ENCODE measurements at places on chromosomes 7 and 10.

DNA sequence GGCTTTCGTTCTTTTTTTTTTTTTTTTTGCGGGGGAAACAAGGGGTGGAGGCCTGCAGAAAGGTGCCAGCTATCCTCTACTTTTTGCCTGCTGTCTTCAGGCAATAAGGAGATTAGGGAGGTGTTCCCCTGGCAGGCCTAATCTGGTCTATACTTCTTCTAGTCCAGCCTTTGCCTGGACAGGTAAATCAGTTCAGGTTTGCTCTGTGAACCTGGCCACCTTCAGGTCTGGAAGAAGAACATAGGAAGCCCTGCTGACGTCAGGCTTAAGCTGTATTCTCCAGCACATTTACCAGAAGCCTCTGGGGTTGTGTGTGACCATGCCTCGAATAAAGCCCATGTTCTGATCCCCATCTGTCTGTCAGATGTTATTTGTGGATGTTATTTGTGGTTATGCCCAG, 115.4 kb downstream of the SDK1 start:
- DNase-seq: no peak

GRCh38 chr7:70313271-70313670, 715.0 kb downstream of the AUTS2 start:
- DNase-seq: no peak

- no peak for DNase-seq
Measured at GRCh38 chr10:33965795-33966581, 631.5 kb upstream of the NRP1 start.

DNA sequence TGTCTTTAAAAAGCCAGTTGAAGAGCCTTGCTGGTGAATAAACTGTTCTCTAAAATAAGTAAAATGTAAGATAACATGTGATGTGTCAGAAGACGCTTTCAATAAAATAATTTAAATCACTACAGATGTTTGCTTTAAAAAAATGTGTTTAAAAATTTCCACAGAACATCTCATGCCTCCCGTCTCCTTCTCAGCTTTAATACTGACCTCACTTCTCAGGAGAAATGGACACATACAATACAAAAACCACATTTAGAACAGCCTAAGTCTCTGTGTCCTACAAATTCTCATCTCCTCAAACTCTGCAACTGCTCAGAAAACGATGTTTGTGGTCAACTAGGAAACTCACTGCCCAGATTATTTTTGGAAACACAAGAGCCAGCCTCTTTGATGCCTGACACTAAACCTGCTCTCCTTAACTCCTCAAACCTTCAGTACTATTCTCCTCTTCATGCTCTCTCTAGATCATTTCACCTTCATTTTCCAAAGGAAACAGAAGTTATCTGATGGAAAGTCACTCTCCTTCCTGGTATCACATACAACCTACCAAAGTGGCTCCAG, 120.3 kb downstream of the ZNF438 start:
- DNase-seq: no peak

- DNase-seq: no peak
Measured at GRCh38 chr7:26948617-26949118, 84.3 kb upstream of the SKAP2 start.

- no peak for DNase-seq
Measured at GRCh38 chr10:89861584-89862301, 160.4 kb downstream of the KIF20B start.

- no peak for DNase-seq
Measured at GRCh38 chr10:121672733-121673132, 74.5 kb upstream of the FGFR2 start.

GRCh38 chr10:72847681-72848080, 45.9 kb upstream of the OIT3 start:
- no peak for DNase-seq

DNA sequence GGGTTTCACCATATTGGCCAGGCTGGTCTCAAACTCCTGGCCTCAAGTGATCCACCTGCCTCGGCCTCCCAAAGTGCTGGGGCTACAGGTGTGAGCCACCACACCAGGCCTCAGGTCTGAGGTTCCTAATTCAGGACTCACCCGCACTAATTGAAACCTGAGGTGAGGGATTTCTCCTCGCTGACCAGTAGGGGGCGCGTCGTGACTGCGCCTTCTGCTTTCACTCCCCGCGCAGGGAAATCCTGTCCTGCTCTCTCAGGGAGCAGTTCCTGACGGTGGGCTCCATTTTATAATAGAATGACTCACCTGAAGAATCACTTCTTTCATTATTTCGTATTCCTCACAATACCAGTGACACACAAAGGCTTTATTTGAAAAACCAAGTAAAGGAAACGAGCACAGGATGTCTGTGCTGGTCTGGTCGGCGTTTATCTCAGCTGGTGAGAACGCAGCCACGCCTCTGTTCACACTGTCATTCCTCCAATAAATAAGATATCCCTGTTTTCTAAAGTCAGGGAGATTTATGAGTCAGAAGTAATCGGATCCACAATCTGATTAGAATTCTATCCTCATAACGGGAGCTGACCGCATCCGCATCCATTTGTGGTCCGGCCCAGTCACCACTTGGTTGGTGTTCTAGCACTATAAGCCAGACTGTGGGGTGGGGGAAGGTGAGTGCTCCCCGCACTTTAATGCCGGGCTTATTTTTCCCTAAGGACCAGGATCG, 35.4 kb downstream of the BAG3 start:
- DNase-seq: peak; percentile 86

DNA sequence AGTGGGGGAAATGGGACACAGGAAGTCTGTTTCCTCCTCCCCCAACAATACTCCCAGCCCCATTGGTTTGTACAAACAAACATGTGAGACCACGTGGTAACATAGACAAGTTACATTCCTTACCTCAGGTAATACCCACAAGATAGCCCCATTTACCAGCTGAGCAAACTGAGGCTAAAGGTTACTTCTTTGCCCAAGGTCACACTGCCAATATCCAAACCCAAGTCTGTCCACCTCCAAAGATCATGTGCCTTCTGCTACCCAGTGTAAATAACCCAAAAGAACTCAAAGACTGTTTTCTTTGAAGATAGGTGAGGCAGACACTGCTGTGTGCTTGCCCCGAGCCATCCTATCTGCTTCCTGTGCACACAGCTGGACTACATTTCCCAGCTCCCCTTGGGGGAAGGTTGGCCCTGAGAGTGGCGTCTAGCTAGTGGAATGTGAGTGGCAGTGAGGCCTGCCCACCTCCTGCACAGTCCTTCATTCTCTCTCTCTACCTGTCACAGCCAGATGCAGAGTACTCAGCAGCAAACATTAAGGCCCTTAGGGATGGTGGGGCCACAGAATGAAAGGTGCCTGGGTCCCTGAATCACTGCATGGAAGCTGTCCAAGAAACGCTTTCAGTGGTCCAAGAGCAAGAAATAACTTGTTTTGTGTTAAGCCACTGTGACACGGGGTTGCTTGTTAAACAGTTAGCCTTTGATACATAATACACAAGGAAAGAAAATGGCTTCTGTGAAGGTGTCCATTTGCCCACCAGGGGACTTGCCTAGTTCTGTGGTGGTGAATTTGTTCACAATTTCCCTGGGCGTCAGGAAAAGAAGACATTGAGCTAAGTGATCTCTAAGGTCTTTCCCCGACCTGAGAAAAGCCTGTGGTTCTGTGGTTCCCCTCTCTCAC, 257.7 kb upstream of the NFE2L3 start:
- DNase-seq: peak; percentile 59

DNA sequence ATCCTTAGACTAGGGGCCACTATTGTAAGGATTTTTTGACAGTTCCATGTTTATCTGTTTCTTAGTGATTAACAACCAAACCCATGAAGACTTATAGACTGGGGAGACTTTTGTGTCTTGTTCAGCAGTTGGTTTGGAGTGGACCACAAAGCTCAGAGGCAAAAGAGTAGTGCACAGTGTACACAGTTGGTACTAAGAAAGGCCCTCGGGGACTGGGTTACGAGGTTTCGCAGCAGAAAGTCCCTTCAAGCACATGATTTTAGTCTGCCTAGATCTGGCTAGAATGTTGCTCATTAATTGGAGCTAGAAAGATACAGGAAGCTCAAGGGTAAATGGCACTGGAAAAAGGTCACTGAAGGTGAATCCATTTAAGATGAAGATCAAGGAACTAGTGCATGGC, 35.4 kb downstream of the CDK14 start:
- no peak for DNase-seq

- DNase-seq: no peak
Measured at GRCh38 chr7:81882086-81882485, 112.2 kb upstream of the HGF start.

GRCh38 chr7:3075441-3075840, 31.8 kb upstream of the CARD11 start:
- no peak for DNase-seq

GRCh38 chr7:37545619-37546534, 97.2 kb upstream of the ELMO1 start:
- DNase-seq: no peak

GRCh38 chr7:19621740-19622139, 87.1 kb downstream of the POLR1F start:
- no peak for DNase-seq

- DNase-seq: no peak
Measured at GRCh38 chr7:22184549-22185199, 172.3 kb downstream of the RAPGEF5 start.

DNA sequence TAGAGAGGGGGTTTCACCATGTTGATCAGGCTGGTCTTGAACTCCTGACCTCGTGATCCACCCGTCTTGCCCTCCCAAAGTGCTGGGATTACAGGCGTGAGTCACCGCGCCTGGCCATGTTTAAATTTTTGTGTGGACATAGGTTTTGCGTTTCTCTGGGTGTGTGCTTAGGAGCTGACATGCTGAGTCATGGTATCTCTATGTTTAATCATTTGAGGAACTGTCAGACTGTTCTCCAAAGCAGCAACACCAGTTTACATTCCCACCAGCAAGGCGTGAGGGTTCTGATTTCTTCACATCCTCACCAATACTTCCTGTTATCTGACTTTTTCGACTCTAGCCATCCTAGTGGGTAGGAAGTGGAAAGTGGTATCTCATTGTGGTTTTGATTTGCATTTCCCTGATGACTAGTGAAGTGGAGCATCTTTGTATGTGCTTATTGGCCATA, 153.7 kb downstream of the DNAJB6 start:
- DNase-seq: peak; percentile 52

GRCh38 chr7:35905555-35905954, 104.7 kb downstream of the SEPTIN7 start:
- no peak for DNase-seq

DNA sequence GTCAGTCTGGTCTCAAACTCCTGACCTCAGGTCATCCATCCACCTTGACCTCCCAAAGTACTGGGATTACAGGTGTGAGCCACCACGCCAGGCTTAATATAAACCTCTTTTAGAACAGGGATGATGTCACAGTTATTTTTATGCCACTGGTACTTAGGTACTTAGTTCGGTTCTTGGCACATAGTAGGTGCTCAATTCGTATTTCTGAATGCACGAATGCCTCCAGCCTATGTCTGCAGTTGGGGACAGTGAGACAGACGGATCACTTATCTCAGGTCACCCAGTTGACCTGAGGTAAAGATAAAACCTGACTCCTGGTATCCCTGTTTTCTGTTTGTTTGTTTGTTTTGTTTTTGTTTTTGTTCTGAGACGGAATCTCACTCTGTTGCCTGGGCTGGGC, 6.1 kb upstream of the NAT16 start:
- no peak for DNase-seq

DNA sequence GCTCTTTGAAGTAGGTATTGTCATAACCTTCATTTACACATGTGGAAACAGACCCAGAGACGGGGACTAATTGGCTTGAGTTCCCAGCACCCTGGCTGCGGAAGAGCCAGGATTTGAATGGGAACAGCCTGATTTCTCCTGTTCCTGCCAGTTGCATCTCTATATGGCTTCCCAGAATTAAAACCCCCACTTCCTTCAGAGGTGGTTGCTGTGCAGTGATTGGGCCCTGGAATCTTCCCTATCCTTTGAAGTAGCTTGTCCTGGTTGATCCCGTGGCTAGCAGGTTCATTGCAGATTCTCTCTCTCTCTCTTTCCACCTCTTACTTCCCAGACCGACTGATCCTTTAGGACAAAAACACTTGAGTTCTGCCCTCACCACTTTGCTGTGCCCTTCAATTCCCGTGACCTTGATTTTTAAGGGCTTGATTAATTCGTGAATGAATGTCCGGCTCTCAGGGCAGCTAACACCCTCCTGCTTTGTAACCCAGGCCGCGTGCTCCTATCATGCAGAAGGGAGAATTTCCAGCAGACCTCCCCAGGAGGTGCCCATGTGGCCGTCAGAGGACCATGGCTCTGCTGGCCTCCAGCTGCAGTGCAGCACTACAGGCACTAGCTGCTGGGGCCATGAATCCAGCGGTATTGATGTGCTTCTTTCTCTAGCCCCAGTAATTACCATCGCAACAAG, 120.6 kb upstream of the AGK start:
- no peak for DNase-seq
